Left colon (tissue), 2 donors: ENCODE measurements at places on chromosomes 1 and 21. TPM values are rescaled to one million over a fixed set of nuclear protein-coding genes. Genes with fewer than 3 reads are reported as not detected.

KRTAP12-4 gene
- total RNA-seq, result not detected

CHRNB2 gene
- total RNA-seq, result 0.15 TPM

- DNase-seq, result no peak
Observed at GRCh38 chr1:20376880-20377494, 86.3 kb downstream of the VWA5B1 start.

INKA2 gene
- 6.2 TPM for total RNA-seq

PODN gene
- 6.2 TPM for total RNA-seq

GRCh38 chr1:27650171-27650538 is 15.2 kb upstream of the FGR start:
- DNase-seq, result no peak

GRCh38 chr1:169964206-169964605 is 70.5 kb upstream of the SCYL3 start:
- no peak for DNase-seq

- no peak for DNase-seq
Observed at GRCh38 chr1:32772281-32773017, 44.7 kb downstream of the YARS1 start.

DNA sequence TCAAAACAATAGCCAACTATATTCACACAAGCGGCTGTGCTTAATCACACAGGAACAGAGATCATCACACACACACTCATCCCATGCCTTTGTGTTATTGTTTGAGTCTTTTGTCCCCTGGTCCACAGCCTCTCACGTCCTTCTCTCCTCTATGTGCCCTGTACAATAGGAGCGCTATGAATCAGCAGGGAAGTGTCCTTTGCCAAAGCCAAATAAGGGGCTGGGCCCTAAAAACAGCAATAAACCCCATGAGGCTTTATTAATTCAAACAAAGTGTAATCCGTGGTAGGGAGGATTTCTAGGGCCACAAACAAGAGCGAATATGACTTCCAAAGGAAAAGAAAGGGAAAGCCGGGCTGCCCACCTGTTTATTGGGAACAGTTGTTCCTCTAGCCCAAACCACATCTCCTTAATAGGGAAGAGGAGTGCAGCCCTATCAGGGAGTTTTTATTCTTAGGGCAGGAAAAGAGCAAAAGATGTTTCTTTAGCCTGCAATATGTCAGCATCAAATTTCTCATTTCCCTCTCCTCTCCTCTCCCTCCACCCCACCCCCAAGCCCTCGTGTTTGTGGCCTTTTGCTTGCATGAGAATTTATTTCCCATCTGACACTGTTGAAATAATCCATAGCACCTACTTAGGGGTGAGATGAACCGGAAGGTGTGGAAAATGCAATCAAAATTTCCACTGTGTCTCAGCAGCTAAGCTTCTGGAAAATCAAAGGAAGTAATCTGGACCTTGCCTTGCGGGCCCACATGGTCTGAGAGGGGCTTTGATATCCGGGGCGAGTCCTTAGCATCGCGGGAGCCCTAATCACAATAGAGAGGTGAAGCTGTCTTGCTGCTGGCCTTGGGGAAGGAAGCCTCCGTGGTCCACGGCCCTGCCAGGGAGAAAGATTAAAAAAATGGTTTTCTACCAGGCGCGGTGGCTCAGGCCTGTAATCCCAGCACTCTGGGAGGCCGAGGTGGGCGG is 45.3 kb upstream of the ITPKB start:
- DNase-seq, result no peak

- DNase-seq, result no peak
Observed at GRCh38 chr1:51421964-51422363, 91.6 kb upstream of the TTC39A start.

SYT11 gene
- total RNA-seq, result 1.8 TPM

DNA sequence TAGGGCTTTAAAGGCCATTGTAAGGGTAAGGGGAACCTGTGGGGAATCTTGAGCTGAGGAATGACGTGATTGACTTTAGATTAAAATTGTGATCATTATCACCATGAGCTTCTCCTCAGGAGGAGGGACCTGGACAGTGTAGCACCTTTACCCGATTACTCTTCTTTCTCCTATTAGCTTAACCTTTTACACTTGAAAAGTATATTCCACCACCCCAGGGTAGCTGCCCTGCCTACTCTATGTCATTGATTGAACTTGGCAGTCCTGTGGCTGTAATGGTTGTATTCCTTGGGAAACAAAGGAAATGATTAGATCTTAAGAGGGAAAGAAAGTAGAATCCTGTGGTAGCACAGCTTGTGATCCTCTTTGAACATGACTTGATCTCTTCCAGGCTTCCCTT is 47.7 kb downstream of the CACHD1 start:
- no peak for DNase-seq

DNA sequence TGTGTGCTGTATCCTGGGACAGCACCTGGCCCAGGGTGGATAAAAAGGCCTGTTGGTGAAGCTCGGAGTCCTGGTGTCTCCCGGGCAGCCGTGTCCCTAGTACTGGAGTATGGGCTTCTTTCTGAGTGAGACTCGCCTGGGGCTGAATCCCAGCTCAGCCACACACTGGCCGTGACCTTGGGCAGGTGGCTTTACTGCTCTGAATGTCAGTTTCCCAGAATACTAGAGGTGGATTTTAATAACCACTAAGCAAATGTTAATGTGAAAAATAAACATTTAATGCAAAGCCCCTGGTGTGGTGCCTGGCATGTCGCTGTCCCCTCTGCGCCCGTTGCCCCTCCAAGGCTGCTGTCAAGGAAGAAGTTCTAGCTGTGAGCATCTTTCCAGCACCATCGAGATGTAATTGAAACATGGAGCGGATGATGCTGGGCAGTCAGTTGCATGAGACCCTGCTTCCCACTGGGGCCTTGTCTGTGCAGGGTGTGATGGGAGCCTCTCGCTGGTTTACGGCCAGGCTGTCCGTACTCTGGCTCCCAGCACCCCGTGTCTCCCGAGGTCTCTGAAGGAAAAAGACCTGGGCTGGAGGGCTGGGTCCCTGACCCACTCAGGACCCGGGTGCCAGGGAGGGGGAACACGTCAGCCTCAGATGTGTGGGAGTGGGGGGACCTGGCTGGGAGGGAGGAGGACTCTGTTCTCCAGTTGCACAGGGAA is 527.8 kb downstream of the MATN1 start:
- DNase-seq, result no peak

CD101 gene
- 2.8 TPM for total RNA-seq

GRCh38 chr1:59415881-59416280 is 119.0 kb downstream of the FGGY start:
- no peak for DNase-seq

PPFIA4 gene
- 0.58 TPM for total RNA-seq

DNA sequence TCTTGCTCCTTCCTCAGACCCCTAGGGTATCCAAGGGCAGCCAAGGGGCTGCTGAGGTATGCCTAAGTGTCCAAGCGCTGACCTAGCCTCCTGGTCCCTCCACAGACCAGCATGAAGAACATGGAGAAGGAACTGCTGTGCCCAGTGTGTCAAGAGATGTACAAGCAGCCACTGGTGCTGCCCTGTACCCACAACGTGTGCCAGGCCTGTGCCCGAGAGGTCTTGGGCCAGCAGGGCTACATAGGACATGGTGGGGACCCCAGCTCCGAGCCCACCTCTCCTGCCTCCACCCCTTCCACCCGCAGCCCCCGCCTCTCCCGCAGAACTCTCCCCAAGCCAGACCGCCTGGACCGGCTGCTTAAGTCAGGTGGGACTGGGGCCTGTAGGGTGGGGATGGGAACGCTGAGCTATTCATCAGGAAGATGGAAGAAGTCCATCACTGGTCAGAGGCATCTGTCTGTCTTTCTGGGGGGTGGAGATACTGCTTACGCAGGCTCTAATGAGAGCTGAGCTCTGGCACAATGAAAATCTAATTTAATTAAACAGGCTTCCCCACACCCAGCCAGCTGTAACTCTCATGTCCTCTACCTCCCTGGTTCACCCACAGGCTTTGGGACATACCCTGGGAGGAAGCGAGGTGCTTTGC is 1.8 kb downstream of the TRIM46 start:
- no peak for DNase-seq

TLR5 gene
- total RNA-seq, result 1.3 TPM

CYP4Z1 gene
- not detected for total RNA-seq

RUNX1 gene
- 25.8 TPM for total RNA-seq

NBPF4 gene
- not detected for total RNA-seq

DNA sequence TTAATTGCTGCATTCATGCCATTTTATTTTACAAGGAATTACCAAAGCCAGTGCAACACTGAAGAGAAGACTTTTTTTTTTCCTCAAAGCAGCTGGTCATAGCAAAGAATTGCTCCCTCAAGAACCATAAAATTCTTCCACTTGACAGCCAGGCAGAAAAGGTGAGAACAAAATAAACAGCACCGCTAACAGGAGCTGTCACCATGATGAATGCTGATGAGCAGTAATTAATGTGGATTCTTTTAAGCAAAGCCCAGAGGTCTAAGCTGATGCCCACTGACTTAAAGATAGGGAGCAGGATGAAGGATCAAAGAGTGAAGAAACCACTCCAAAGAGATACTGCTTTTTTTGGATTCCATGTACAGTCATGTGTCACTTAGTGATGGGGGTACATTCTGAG is 428.4 kb downstream of the BRINP3 start:
- no peak for DNase-seq

DNA sequence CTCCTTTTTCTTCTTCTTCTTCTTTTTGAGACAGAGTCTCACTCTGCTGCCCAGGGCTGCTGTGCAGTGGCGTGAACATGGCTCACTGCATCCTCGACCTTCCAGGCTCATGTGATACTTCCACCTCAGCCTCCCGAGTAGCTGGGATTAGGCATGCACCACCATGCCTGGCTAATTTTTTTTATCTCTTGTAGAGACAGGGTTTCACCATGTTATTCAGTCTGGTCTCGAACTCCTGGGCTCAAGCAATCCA is 13.0 kb upstream of the PADI1 start:
- DNase-seq, result no peak

NTRK1 gene
- total RNA-seq, result 0.95 TPM

RPS8 gene
- total RNA-seq, result 1,342 TPM

OR2L5 gene
- not detected for total RNA-seq

DNA sequence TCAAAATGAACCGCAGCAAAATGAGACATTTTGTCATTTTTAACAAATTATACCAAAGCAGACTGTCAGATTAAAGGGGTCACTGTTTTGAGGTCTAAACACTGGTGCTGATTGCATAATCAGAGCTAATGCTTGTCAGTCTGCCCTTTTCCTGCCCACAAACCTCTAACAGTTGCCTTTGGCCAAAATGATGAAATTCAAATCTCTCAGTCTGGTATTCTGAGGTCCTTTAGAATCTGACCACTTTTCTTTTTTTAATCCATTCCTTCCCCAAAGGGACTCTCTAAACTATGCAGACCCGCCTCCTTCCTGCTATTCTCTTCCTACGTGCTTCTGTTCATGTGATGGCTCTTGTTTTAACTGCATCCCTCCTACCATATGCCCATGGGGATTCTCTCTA is 145.2 kb upstream of the SPATA6 start:
- DNase-seq, result no peak

DNA sequence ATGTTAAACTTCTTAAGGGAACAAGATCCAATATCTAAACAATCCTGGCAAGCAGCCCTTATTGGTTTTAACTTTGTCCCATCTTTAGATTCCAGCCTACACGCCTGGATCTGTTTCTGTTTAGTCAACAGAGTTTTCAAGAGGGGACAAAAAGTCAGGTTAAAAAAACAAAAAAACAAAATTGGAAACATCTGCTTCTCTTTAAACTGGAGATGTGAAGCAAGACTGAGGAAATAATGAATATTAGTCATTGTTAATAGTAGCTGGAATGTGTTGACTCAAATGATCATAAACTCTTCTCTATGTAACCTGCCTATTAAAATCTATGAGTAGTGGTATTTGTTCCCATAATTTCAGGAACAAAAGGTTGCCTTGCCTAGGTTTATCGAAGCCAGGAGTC is 55.0 kb downstream of the NID1 start:
- DNase-seq, result no peak

- no peak for DNase-seq
Observed at GRCh38 chr1:19757641-19758040, 42.1 kb downstream of the TMCO4 start.

GRCh38 chr21:30408782-30409494 is 13.1 kb downstream of the KRTAP13-1 start:
- peak; percentile 46 for DNase-seq

IFFO2 gene
- 14.7 TPM for total RNA-seq

- no peak for DNase-seq
Observed at GRCh38 chr1:22812092-22812880, 101.6 kb downstream of the EPHB2 start.
